ENCODE measurements at places on chromosomes 5 and 9. TPM values are rescaled to one million over a fixed set of nuclear protein-coding genes. Genes with fewer than 3 reads are reported as not detected.

DNA sequence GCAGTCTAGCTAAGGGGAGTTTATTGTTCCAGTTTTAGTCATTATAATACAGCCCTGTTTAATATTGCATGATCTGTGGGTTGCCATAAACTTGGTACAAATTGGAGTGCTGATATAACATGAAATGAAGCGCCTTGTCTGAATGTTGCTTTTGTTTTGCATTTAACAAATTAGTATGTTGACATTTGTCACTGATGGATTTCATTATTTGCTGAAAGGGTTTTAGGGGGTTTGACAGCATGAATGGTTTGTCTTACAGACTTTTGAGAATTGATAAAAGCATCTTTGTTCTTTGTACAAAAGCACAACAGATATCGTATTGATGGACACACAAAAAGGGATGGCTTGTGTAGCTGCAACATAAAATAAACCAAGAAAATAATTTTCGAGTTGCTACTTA lies 178.3 kb downstream of the AOPEP start:
- H3K4me3 ChIP-seq = no peak overlapping the region
- DNase-seq = no peak
- no peak overlapping the region for H3K27ac ChIP-seq
- H3K36me3 ChIP-seq = no peaks in the 10 kb centered on the region

SLC6A3 gene
- total RNA-seq = not detected

ENTPD2 gene
- 1.6 TPM for total RNA-seq

ADAMTSL2 gene
- total RNA-seq = 21.8 TPM

ATP10B gene
- total RNA-seq = 2.1 TPM

FCN2 gene
- not detected for total RNA-seq
